ENCODE measurements at places on chromosomes 2 and 18.

- DNase-seq, result no peak
Observed at GRCh38 chr2:179592167-179592936, 269.1 kb downstream of the ZNF385B start.

DNA sequence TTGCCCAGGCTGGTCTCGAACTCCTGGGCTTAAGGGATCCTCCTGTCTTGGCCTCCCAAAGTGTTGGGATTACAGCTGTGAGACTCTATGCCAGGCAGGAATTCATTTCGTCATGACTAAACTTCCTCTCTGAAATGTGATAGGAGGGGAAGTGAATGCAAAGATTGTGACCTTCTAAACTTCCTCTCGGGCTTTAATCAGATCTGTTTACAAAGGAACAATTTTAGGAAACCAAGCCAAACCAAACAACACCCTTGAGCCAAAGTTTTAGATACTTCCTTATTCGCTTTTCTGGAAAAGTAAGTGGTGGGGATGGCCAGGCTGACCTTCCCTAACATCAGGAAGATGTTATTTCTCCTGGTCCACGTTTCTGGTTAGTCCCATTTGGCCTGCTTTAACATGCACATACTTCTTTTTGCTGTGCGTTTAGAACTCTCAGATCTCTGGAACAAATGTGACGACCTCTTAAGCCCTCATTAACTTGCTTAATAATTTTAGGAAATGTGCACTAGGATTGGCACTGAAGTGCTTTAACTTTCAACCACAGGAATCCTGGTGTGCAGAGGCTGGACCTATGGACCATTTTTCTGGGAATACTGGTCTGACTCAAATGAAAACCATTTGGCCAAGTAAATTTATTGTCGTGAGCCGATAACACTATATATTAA lies 33.2 kb upstream of the YES1 start:
- no peak for DNase-seq

- DNase-seq, result no peak
Observed at GRCh38 chr18:32478807-32479206, 8.1 kb upstream of the GAREM1 start.

- no peak for DNase-seq
Observed at GRCh38 chr2:196380098-196380497, 208.7 kb upstream of the STK17B start.

DNA sequence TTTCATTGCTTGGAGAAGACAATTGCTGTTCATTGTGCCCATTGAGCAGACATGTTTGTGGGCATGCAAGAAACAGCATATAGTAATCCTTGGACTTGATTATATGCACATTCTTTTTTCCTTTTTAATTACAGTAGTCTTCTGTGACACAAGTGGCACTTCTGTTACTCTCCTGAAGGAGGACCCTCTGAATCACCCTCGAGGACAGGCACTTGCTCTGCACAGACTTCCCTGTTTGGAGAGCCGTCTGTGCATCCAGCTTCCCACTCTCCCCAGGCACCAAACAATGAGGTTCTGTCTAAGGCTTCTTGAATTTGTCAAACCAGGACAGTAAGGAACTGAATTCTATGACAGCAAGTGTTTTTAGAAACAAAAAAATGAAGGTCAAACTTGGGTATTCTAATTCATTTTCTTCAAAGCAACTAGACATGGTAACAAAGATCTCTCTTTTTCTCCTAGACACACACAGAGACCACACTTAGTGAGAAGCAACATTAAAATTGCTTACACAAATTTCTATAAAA lies 844.6 kb upstream of the ID2 start:
- no peak for DNase-seq

DNA sequence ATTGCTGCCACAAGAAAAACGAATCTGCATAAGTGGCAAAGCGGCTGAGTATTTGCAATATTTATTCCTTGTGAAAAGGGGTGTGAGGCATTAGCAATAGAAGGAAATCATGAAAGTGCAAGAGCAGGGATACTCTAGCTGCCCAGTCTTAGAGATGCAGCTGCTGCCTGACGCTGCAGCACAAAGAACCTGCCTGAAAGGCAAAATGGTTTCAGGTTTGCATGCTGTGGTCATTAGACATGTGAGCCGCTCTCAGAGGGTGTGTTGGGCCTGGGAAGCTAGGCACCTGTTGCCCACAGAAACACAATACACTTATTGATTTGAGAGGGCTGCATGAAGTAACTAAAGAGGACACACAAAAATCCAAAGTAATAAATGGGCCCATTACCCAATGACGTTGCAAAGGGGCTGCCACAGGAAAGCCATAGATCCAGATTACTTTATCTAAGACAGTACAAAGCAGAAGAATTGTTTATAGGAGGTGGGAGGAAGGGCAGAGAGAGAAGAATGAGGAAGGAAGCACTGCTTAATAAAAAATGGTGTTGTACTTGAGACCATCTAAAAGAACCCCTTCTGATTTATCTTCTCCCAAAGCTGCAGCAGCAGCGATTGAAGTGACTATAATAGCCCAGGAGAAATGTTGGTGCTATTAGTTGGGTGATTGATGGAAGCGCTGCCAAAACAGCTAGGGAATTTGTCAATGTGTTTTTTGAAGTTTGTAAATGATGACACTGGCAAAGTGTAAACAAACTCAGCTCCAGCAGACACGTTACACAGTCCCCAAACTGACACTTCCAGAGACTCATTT lies 492.4 kb upstream of the ACVR2A start:
- DNase-seq, result no peak

DNA sequence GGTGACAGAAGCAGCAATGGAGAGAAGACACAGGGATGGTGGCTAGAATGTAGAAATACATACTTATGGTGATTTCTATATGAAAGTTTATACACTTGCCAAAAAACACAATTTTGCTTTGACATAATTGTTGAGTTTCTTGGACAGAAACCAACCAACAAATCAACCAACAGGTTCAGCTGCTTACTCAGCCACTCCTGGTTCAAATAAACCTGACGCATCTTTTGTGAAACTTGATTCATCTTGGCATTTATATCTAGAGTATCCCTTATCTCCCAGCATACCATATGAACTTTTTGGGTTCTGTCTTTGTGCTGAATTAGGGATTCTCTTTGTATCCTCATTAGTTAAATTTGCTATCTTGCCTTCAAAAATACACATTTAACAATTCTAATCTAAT lies 54.1 kb upstream of the ERBB4 start:
- DNase-seq, result no peak

GRCh38 chr18:59056706-59057492 lies 82.8 kb upstream of the SEC11C start:
- DNase-seq, result no peak

GRCh38 chr2:238995634-238996033 lies 147.7 kb downstream of the TWIST2 start:
- no peak for DNase-seq

DNA sequence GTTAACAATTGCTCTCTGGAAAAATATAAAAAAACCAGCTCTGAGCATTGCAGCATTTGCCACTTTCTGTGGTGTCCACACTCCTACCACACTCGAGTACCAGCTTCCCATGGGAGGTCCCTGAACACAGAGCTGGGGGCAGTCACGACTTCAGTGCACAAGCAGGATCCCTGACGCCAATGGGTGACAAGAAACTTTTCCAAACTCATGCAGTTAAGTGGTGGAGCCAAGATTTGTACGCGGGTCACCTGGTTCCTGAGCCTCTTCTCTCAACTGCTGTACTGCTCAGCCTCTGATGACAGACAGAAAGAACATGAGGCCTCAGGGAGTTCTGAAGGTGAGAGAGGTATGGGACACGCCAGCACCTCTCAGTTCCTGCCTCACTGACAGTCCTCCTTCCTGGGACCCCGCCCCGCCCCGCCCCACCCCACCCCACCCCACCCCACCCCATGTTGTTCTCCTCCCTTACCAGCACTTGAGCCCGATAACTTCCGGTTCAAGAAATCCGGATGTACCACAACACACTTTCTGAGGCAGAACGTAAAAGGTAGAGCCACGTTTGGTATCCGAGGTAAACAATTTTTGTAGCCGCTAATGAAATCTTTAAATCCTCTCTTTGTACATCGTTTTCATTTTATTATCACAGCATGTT lies 287.6 kb downstream of the MYCN start:
- DNase-seq, result no peak

DNA sequence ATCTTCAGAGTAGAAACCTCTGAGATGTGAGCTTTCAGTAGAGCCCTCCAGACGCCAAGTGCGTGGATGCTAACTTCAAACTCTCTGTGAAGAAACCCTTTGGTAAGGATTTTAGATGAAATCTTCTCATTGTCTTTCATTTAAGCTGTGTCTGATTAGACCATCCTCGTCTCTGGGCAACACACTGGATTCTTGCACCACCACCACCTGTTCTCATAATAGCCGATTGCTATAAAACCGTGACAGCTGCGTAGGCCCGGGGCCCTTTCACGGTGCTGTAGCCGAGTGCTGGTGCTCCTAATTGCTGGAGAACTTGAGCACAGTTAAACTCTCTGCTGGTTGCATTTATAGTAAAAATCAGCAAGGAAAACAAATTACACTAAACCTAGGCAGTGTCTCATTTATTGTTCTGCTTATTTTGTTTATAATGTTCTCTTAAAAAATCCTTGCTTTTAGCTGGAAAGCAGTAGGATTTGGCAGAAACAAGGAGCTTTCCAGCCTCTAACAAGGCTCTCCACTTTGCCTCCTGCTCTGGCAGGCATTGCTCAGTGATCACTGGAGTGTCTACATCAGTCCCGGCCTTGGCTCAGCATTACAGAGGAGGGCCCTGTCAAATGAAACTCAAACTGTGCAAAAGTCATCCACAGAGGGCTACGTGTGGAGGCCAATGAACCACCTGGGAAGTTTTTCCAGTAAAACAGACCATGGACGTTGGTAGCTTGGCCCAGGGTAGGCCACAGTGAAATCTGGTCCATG lies 40.9 kb upstream of the MBP start:
- DNase-seq, result no peak

GRCh38 chr2:223048519-223048918 lies 3.5 kb upstream of the KCNE4 start:
- no peak for DNase-seq

- DNase-seq, result no peak
Observed at GRCh38 chr2:161979490-161979889, 94.5 kb downstream of the DPP4 start.

- no peak for DNase-seq
Observed at GRCh38 chr2:133062931-133063665, 393.1 kb upstream of the LYPD1 start.

DNA sequence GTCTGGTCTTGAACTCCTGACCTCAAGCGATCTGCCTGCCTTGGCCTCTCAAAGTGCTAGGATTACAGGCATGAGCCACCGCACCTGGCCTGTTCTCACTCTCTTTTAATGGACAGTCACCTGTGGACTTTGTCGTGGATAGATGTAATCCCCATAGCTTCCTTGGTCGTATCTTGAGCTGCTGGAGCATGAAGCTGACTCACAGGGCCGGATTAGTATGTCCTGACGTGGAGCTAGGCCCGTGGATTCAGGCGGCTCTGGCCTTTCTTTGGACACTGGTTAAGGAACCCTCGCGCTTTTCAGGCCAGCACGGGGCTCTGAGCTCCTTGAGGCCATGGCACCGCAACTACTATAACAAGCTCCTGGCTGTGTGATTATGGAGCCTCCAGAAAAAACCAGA lies 27.5 kb upstream of the GBX2 start:
- no peak for DNase-seq

- no peak for DNase-seq
Observed at GRCh38 chr2:175552902-175553301, 371.4 kb upstream of the ATP5MC3 start.

DNA sequence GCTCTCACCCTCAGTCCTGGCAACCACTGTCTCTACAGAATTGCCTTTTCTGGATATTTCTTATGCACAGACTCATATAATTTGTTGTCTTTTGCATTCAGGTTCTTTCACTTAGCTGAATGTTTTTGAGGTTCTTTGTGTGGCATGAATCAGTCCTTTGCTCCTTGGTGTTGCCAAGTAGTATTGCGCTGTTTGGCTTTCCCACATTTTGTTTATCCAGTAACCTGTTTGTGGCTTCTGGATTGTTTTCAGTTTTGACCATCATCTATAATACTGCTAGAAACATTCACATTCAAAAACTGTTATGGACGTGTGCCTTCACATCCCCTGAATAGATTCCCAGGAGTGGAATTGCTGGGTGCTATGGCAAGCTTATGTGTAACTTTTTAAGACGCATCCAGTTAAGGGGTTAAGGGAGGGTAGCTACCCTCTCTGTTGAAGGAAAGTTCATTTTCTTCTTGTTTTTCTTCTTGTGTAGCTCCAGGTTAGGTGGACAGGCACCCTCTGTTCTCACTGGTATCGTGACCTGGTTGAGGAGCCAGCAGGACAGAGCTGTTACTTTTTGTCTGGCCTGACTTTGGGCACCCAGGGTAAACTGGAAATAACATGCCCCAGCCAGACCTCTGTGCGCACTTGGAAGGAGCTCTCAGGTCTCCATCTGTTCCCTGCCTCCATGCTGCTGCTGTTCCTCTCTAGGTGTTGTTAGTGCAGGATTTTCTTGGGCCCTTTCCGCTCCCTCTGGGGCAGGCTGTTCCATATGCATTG lies 29.6 kb downstream of the ARHGAP25 start:
- DNase-seq, result no peak

GRCh38 chr2:127404466-127405254 lies 13.6 kb upstream of the PROC start:
- DNase-seq, result no peak

- no peak for DNase-seq
Observed at GRCh38 chr2:174350018-174350417, 15.3 kb downstream of the SP9 start.

DNA sequence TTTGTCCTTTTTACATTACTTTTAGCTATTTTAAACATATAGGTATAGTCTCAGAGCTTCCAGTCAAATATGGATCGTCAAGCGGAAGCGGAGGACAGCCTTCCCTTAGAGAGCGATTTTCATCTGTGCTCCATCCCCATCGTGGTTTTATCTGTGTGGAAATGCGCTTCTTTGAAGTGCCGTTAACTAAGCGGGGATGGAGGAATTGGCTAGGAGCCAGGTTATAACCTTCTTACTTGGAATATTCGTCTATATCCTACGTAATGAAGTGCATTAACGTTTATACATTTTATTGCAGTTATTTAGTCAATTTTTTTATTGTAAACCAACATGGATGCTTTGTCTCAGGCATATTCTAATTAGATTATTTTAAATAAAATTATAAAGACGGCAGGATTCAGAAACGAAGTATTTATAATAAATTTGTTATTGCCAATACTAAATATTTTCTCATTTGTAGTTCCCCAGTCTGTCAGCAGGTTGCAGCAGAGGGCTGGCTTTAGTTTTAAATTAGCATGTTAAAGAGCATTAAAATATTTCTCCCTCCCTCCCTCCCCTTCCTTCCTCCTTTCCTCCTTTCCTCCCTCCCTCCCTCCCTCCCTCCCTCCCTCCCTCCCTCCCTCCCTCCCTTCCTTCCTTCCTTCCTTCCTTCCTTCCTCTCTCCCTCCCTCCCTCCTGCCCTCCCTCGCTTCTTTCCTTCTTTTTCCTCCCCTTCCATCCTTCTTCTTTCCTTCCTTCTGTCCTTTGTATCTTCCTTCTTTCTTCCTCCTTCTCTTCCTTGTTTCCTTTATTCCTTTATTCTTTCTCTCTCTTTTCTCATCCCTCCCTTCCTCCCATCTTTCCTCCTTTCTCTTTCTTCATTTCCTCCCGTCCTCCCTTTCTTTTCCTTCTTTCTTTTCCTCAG lies 80.6 kb upstream of the DOCK10 start:
- no peak for DNase-seq

Data from stimulated activated CD4-positive, alpha-beta T cell treated with anti-CD3 and anti-CD28 coated beads, Interleukin-1b, Interleukin-23, amount 100 ng/mL, for 1 hour (primary cell).